SW 1271 (cell line): ENCODE measurements at places on chromosomes 12 and 14.

DNA sequence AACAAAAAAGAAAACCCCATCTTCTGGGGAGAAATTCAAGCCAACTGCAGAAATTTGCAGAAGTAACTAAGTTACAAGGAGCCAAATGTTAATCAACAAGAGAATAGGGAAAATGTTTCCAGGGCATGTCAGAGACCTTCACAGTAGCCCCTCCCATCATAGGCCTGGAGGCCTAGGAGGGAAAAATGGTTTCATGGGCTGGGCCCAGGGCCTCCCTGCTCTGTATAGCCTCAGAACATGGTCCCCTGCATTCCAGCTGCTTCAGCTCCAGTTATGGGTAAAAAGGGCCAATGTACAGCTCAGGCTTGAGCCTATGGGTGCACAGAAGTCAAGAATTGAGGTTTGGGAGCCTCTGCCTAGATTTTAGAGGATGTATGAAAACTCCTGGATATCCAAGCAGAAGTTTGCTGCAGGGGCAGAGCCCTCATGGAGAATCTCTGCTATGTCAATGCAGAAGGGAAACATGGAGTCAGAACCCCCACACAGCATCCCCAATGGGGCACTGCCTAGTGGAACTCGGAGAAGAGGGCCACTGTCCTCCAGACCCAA lies 260.9 kb downstream of the DUSP6 start:
- DNase-seq, result no peak

DNA sequence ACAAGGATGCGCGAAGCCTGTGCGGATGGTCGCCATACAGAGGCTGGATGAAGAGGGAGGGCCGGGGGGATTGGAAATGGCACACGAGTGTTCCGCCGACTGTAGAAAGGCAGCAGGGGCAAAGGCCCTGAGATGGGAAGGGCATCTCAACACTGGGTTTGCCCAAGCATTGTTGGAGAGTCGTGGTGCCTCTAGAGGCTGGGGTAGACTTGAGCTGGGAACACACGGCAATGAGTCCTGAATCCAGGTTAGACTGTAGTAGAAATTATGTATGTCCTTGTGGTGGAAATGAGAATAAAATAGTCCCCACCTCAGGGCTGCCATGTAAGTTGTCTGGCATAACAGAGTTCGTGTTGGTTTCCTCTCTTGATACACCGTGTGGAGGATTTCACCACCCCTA lies 83.8 kb upstream of the CCND2 start:
- DNase-seq, result no peak

DNA sequence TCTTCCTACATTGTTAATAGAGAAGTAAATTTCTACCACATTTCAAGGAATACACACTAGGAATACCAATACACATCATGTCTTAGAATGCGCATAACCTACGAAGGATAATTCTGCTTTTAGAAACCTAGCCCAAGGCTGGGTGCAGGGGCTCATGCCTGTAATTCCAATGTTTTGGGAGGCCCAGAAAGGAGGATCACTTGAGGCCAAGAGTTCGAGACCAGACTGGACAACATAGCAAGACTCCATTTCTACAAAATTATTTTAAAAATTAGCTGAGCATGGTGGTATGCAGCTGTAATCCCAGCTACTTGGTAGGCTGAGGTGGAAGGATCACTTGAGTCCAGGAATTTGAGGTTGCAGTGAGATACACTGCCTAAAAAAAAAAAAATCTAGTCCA lies 206.9 kb downstream of the SOX5 start:
- DNase-seq, result no peak

DNA sequence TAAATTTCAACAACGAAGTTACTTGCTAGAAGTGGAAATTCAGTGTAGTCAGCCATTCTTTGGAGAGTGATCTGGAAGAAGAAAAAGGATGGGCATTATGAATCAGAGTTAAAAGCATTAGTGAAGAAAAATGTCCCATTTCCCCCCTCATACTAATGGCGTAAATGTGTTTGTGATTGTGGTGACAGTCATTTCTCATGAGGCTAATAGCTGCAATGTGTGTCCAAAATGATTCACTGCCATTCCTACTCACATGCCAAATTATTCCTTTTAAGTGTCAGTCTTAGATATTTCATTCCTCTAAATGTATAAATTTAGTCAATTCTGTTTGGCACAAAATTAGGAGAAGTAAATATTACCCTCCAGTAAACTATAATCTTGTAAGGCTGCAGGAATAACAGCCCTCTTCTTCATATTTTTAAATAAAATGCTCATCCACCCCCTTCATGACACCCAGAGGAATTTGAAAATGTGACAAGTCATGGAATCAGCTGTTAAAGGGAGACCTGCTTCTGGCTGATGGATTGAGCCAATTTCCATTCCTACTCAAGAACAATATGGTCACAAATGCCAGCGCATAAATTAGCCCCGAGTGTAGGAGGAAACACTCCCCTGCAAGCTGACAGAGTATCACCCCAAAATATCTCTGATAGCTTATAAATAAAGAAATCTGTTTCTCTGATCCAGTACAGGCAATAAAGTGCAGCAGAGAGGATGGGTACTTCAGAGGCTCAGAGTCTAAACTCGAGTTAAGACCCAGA lies 912.3 kb upstream of the SEL1L start:
- DNase-seq, result no peak

DNA sequence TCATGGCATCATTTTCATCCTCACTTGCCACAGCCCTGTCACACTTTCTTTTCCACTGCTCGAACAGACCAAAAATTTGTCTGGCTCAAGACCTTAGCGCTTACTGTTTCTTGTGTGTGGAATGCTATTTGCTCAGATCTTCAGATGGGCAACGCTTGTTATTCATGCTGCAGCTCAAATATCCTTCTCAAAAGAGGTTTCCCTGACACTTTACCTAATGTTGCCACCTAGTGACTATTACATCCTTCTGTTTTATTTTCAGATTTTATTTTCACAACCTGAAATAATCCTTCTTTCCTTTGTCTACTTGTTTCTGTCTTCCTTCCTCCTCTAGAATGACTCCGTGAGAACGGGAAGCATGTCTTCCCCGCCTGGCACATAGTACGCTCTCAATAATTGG lies 5.6 kb downstream of the FBXO33 start:
- DNase-seq, result peak; percentile 43

GRCh38 chr14:61649283-61649682 lies 46.0 kb upstream of the HIF1A start:
- no peak for DNase-seq

GRCh38 chr12:84631020-84631419 lies 281.6 kb downstream of the SLC6A15 start:
- DNase-seq, result no peak

GRCh38 chr12:52428121-52428520 lies 6.0 kb downstream of the KRT75 start:
- DNase-seq, result no peak

DNA sequence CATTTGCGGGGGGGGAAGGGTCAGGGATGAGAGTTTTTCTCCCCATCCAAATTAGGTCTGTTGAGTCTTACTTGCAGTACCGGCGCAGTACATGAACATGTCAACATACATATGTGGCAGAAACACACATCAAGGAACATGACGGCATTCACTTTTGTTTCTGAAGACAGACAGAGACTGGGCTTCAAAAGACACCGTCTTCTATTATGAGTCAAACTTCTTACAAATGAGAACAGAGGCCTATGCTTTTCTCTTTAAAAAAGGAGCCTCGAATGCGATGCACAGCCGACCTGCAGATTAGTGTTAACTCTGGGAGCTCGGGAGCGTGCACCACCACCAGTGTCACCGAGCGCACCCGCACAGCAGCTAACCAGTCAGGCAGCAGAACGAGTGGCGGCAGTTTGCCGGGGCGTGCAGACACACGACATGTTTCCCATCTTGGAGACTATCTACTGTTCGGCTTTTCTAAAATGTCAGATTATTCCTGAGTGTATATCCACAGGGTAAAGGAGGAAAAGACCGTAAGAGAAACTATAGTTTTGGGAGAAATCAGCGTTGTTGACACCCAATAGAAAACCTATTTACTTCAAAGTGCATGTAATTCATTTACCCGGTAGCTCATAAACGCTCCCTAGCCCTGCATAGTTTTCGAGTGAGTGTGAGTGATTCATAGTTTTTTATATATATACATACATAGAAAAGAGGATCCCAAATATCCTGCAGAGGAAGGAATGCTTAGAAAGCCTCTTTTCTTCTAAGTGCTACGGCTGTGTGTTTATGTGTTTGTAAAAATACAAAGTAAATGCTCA lies 33.0 kb downstream of the UBR7 start:
- DNase-seq, result peak; percentile 57

DNA sequence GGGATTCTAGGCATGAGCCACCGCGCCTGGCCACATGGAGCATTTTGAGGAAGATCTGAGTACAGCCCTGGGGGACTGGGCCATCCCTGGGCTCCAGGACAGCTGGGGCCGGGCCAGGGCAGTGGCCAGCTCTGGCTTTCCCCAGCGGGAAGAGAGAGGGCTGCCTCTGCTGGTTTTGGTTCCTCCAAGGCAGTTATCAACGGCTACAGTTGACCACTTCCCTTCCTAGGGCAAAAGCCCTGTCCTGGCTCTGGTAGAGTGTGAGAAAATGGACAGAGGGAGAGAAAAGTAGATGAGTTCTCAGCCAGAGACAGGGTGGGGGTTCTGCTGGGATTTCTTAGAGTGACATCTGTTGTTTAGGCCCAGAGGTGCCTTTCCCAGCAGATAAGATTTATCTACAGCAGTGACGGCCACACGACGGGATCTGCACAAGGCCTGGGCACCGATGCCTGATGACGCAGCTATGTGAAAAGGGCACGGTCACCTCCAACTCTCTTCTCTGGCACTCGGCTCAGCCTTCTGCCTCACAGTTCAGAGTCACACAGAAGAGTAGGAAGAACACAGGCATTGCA lies 5.5 kb upstream of the HVCN1 start:
- no peak for DNase-seq

DNA sequence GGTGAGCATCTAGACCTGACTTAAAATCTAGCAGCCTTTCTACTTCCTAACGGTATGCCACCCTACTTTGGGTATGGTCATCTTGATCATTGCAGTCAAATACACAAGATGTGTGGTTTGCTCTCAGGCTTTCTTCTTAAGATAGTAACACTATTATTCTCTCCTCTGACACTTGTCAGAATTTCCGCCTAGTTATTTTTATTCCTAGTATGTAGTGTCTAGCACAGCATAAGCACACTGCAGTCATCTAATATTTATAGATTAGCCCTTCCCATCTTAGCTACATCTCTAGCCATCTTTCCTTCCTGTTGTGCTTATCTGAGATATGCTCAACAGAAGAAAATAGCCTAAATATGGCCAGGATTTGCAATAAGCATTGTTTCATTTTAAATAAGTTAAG lies 180.1 kb downstream of the C12orf50 start:
- no peak for DNase-seq

DNA sequence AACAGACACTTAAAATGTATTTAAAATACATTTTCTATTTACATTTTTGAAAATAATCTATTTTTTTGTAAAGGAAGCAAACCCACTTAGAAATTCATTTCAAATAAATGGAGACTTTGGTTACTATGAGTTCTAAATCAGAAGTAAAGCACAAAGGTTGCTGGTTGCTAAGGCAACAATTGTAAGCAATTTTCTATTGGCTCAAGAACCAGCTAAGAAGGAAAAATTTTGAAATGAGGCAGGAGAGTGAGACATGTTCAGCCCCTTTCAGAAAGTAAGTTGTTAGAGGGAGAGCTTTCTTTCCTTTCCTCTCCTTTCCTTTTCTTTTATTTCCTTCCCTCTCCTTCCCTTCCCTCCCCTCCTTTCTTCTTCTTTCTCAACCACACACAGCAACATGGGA lies 80.7 kb downstream of the PRMT8 start:
- no peak for DNase-seq

DNA sequence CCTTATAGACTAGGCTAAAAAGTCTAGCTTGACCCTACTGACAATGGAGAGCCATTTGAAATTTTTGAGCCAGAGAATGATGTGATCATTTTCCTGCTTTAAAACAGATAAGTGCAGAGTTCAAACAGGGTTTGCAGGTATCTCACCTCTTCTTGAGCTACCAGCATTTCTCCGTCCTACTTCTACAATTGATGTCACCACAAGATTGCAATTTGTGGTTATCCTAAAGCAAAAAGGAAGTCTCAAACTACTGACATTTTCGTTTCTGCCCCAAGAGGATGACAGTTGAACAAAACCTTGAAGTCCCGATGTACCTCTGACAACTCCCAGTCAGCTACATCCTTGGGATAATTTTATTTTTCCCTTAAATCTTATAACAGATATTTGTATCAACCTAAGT lies 86.7 kb downstream of the PTGER2 start:
- no peak for DNase-seq

DNA sequence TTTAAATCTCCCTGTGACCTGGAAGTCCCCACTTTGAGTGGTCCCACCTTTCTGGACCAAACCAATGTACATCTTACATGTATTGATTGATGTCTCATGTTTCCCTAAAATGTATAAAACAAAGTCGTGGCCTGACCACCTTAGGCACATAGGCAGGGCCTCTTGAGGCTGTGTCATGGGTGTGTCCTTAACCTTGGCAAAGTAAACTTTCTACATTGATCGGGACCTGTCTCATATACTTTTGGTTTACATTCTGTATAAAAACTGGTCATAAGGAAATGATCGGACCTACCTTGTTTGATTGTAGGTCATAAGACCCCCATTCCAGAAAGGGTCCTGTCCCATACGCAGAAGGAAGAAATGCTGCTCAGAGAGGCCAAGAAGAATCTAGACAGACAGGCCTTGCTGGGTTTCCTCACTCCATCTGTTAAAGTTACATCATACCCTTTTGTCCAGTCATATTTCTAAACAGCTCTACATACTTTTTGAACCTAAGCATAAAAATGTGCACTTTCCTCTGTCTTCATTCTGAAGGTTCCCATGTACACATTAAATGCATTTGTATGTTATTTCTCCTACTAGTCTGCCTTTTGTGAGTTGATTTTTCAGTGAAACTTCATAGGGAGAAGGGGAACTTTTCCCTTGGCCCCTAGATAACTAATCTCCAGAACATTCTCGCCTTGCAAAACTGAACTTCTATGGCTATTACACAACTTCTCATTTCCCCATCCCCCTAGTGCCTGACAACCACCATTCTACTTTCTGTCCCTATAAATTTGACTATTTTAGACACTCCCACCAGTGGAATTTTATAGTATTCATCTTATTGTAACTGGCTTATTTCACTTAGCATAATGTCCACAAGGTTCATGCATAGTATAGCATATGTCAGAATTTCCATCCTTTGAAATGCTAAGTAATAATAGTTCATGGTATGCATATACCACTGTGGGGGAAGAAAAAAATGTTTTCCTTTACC lies 30.2 kb upstream of the CPM start:
- no peak for DNase-seq

GRCh38 chr14:103630364-103631108 lies 1.5 kb downstream of the KLC1 start:
- no peak for DNase-seq

- no peak for DNase-seq
These were observed 2.2 kb upstream of the EP400 start for GRCh38 chr12:131947482-131948027.

GRCh38 chr14:22305607-22306006 lies 283.4 kb downstream of the DAD1 start:
- DNase-seq, result no peak
